CD4-positive, alpha-beta memory T cell (primary cell): ENCODE measurements at places on chromosomes 7 and 10.

DNA sequence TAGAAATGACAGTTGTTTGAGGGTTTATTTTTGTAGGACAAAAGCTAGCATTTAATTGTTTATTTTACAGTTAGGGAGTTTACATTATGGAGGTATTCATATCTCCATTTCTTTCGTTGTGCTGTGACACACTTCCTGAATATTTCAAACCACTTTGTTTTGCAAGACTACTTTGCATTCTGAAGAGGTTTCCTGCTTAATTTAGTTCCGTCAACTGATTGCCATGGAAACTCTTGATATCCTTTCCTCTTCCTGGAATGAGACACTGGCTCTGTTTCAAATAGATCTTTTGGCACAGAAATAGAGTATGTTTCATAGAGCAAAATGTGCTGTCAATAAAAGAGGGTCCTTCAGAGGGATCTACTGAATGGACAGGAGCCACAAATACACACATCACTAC lies 159.5 kb upstream of the AGR3 start:
- no peak for DNase-seq

GRCh38 chr7:47179812-47180515 lies 401.9 kb downstream of the TNS3 start:
- DNase-seq = no peak

GRCh38 chr7:7881581-7881980 lies 87.0 kb upstream of the GLCCI1 start:
- DNase-seq = no peak

GRCh38 chr10:109892117-109892516 lies 31.2 kb downstream of the XPNPEP1 start:
- no peak for DNase-seq

GRCh38 chr7:35495844-35496243 lies 199.1 kb downstream of the HERPUD2 start:
- no peak for DNase-seq

- no peak for DNase-seq
These were observed 330.1 kb upstream of the PHF14 start for GRCh38 chr7:10643545-10643944.

- DNase-seq = no peak
These were observed 101.0 kb downstream of the MYL10 start for GRCh38 chr7:101527844-101528667.

GRCh38 chr7:26704786-26705185 lies 159.6 kb downstream of the SKAP2 start:
- no peak for DNase-seq

DNA sequence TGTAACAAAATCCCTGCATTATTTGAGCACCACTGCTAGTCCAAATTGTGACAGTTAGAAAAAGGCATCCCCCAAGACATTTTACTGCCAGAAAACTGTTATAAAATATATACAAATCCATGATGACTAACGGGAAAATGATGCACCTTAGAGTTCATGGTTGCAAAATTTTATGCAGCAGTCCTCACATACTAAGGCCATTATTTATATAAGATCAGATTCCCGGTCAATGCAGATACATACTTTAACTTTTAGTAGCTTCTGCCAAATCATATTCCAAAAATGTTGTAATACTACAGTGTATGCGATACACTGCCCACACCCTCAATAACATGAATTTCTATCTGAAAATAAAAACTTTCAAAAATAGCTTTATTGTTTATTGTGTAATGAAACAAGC lies 239.9 kb upstream of the ZNF32 start:
- no peak for DNase-seq

DNA sequence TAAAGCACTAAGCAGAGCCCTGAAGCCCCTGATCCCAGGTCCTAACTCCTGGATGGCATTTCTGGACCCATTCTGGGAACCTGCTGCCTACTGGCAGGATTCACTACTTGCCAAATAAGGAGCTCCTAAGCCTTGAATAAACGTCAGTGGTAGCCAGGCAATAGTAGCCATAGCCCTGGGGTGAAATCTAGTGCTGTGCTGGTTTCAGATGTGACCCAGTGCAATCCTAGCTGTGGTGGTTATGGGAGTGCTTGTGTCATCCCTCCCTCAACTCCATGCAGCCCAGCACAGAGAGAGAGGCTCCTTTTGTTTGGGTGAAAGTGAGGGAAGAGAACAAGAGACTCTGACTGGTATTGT lies 43.7 kb downstream of the PCLO start:
- no peak for DNase-seq

GRCh38 chr7:135966341-135967043 lies 10.7 kb downstream of the MTPN start:
- no peak for DNase-seq

- no peak for DNase-seq
These were observed 142.8 kb downstream of the LSM5 start for GRCh38 chr7:32347244-32347828.

GRCh38 chr7:159271781-159272180 lies 127.1 kb upstream of the VIPR2 start:
- no peak for DNase-seq

- DNase-seq = no peak
These were observed 887.4 kb downstream of the REEP3 start for GRCh38 chr10:64408391-64409183.

GRCh38 chr10:101615525-101616116 lies 27.5 kb downstream of the DPCD start:
- no peak for DNase-seq
